ENCODE measurements at places on chromosomes 1 and 21. TPM values are rescaled to one million over a fixed set of nuclear protein-coding genes. Genes with fewer than 3 reads are reported as not detected.

EDN2 gene
- not detected for total RNA-seq

CD84 gene
- 7.7 TPM for total RNA-seq

PRCC gene
- total RNA-seq: 111 TPM

EPHB2 gene
- total RNA-seq: 0.16 TPM

PCAT6 gene
- total RNA-seq: not detected

CYP4A22 gene
- not detected for total RNA-seq

S100A8 gene
- not detected for total RNA-seq

SLC22A15 gene
- total RNA-seq: 0.05 TPM

Data from activated T-cell treated with anti-CD3 and anti-CD28 coated beads, Interleukin-2, amount 50 U/mL, for 4 hours (primary cell).